ENCODE measurements at places on chromosomes 11 and 22.

- no peak for DNase-seq
These were observed 7.7 kb downstream of the LIF start for GRCh38 chr22:30238661-30239487.

- no peak for DNase-seq
These were observed 3.0 kb downstream of the RASL10A start for GRCh38 chr22:29312218-29313125.

DNA sequence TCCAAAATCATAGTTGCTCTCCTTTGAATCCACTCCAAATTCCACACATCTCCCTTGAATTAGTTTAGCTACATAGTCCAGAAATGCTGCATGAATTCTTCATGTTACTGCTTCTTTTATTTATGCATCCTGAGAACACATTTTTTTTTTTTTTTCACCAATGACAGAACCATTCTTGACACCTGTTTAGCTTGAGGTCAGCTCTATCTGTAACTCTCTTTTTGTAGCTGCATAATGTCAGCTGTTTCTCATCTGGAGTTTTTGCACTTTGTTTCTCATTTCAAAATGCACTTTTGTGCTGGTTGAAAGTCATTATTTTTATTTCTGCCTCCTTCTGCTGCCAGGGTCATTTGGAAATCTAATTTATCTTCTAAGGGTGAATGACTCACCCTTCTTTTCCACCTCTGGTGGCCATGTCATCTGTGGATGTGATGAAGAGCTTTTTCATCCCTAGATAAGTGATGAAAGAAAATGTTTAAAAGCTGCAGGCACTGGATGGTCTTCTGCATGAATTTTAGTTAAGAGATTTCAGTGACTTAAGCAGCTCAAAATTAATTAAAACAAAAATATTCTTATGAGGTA is 93.7 kb downstream of the JRKL start:
- no peak for DNase-seq

DNA sequence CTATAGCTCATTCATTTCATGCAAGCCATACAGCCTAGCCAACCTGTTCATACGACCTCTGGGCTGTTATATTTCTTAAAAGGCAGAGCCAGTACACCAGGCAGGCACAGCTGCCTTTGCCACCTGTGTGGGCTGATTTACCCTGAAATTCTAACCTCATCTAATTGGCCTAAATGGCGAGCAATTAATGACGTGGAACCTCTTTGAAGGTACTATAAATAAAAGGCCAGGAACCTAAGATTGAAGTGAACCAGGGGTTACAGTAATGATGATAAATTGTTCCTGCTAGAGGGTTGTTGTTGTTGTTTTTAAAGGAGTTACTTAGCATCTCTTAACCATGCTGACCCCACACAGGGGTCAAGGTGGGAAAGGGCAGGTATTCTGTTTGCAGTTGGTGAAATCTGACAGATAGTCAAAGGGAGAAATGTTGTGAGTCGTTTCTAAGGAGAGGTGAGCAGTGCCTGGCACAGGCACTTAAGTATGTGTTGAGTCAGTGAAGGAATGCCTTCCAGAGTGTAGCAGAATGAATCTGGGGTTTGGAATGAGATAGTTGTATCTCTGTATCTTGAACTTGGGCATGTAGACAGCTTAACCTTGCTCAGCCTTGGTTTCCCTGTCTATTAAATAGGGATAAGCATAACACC is 213.5 kb upstream of the NAV2 start:
- DNase-seq: no peak

Measured in immature natural killer cell (primary cell).